ENCODE measurements at places on chromosomes 1 and 21. TPM values are rescaled to one million over a fixed set of nuclear protein-coding genes. Genes with fewer than 3 reads are reported as not detected.
A peak's percentile ranks its signal among the peaks of the same experiment; 100 is the strongest.

- no peaks in the 10 kb centered on the region for H3K27me3 ChIP-seq
- no peaks in the 10 kb centered on the region for H3K4me1 ChIP-seq
- no peak overlapping the region for H3K27ac ChIP-seq
- H3K4me3 ChIP-seq, result no peak overlapping the region
- no peak for DNase-seq
Measured at GRCh38 chr1:6757719-6758435, 27.4 kb upstream of the CAMTA1 start.

DNA sequence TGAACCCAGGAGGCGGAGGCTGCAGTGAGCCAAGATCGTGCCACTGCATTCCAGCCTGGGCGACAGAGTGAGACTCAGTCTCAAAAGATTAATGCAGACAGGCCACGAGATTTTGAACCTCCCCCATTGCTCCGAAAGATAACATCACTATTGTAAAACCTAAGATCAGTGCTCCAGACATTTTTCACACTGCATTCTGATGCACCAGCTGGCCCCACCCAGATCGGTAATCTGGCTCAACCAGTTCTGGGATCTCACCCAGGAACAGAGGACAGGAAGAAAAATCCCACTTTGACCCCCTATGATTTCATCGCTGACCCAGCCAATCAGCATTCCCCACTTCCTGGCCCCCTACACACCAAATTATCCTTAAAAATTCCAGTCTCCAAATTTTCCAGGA lies 10.7 kb upstream of the CSRP1 start:
- H3K4me1 ChIP-seq, result peaks cover 6% of the 10 kb centered on the region
- DNase-seq, result no peak
- H3K27me3 ChIP-seq, result no peaks in the 10 kb centered on the region
- no peak overlapping the region for H3K27ac ChIP-seq
- H3K36me3 ChIP-seq, result no peaks in the 10 kb centered on the region

DNA sequence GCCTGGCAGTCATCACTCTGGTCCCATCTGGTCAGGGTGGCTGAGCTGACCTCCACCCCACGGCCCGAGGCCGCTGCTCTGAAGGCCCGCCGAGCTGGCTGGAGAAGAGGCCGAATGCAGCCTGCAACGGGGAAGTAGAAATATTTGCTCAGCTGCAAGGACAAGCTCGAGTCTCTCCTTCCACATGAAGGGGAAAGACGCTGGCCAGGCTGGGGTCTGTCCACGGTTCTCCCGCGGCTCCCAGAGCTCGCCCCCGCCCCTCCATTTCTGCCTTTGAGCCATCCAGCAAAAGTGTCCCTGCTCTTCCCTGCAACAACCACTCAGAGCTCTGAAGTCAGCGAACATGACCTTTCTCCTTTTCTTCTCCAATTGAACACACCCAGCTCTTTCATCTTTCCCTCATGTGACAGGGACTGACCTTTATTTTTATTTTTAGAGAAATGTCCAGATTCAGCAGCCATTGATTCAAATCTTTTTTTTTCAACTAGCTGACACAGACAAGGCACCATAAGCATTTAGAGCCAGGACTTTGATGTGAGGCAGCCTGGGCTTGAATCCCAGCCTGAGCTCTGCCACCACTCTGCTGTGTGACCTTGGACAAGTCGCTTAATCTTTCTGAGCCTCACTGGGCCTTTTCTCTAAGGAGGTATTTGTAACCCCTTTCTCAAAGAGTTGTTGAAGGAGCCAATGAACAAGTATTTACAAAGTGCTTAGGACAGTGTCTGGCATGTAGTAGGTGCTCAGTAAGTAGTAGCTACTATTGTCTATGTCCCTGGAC lies 149.3 kb upstream of the WNT4 start:
- no peak overlapping the region for H3K27ac ChIP-seq
- peaks cover 10% of the 10 kb centered on the region for H3K4me1 ChIP-seq
- no peak overlapping the region for H3K4me3 ChIP-seq
- DNase-seq, result peak; percentile 24

AMY2A gene
- 1.3 TPM for total RNA-seq

ITGB2 gene
- total RNA-seq, result 242 TPM

SYNC gene
- total RNA-seq, result 13.6 TPM
